ENCODE measurements at places on chromosomes 6 and 20.

GRCh38 chr6:20569000-20569610 is 34.8 kb downstream of the CDKAL1 start:
- DNase-seq: no peak

GRCh38 chr6:28875191-28875747 is 48.5 kb downstream of the TRIM27 start:
- peak; percentile 42 for DNase-seq

GRCh38 chr6:106363401-106364138 is 3.1 kb downstream of the CRYBG1 start:
- no peak for DNase-seq

DNA sequence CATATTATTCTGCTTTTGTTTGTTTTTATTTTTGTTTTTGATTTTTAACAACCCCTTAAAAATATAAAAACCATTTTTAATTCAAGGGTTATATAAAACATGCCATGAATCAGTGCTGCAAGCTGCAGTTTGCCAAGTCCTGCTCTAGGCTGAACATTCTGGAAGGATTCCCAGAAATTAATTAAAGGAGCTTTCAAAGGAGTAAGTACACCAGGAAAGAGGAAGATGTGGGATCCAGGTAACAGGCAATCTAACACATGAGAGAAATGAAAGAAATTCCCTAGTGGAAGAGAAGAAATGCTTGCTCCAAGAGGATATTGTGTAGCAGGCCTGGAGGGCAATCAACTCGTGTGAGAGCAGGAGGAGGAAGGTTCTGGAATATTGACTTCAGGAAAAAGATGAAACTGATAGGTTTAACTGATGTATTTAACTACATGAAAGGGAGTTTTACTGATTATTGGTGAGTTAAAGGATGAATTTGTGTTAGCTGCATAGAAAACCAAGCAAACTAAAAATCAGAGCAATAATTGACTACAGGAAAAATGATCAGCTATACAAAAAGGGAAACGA is 146.0 kb upstream of the PHACTR1 start:
- no peak for DNase-seq

- DNase-seq: no peak
These were observed 216.2 kb upstream of the ZNF217 start for GRCh38 chr20:53809728-53810365.

DNA sequence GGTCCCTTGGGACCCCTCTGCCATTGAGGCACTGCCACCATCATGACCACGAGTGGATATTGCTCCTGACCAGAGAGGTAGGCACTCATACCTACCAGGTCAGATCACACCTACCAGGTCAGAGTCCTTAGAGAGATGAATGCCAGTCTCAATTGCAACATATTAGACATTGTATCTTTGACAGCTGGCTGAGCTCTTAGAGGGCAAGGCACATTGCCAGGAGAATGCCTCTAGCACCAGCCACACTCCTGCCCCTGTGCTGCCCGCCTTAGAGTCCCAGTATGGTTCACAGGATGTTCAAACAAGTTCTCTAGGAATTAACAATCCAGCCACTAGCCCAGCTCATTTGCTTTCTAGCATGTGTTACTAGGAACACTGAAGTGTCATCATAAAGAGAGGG is 65.9 kb downstream of the TMEM244 start:
- DNase-seq: no peak

GRCh38 chr20:14711652-14712051 is 374.2 kb upstream of the FLRT3 start:
- DNase-seq: no peak

DNA sequence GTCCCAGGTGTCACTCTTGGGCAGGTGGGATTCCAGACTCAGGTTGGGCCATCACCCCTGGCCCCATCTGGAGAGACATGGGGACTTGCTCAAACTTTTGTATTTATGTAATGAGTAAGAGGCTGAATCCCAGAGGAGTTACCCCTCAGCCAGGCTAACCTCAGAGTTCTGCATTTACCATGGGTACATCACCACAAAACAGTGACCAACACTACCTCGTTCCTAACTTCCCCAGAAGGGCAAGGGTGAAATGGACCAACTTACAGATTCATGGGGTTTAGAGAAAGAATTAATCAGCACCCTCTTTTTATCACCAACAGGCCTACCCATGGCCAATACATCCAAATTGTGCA is 259.9 kb upstream of the MARCKS start:
- no peak for DNase-seq

DNA sequence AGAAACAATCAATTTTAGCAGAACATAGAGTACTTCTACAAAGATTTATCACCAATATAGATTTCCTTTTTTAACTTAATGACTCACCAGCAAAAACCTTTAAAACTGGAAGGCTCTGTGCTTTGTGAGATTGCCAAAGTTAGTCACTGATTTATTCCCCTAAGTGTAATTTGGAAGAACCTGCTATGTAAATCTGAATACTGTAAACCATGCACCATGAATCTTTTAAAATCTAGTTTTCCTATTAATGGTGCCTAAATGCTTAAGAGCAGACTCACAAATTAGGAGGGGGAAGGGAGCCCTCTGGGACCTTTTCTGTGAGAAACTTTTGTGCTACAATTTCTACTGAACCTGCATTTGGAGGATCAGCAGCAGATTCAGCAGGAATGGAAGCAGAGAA is 57.8 kb upstream of the PNRC1 start:
- no peak for DNase-seq

GRCh38 chr6:92848901-92849300 is 570.5 kb downstream of the EPHA7 start:
- no peak for DNase-seq

GRCh38 chr6:118968416-118968815 is 33.5 kb upstream of the MCM9 start:
- DNase-seq: peak; percentile 57

GRCh38 chr6:42257063-42257462 is 39.4 kb upstream of the MRPS10 start:
- DNase-seq: no peak

GRCh38 chr6:90604546-90604945 is 17.7 kb upstream of the MAP3K7 start:
- DNase-seq: no peak

DNA sequence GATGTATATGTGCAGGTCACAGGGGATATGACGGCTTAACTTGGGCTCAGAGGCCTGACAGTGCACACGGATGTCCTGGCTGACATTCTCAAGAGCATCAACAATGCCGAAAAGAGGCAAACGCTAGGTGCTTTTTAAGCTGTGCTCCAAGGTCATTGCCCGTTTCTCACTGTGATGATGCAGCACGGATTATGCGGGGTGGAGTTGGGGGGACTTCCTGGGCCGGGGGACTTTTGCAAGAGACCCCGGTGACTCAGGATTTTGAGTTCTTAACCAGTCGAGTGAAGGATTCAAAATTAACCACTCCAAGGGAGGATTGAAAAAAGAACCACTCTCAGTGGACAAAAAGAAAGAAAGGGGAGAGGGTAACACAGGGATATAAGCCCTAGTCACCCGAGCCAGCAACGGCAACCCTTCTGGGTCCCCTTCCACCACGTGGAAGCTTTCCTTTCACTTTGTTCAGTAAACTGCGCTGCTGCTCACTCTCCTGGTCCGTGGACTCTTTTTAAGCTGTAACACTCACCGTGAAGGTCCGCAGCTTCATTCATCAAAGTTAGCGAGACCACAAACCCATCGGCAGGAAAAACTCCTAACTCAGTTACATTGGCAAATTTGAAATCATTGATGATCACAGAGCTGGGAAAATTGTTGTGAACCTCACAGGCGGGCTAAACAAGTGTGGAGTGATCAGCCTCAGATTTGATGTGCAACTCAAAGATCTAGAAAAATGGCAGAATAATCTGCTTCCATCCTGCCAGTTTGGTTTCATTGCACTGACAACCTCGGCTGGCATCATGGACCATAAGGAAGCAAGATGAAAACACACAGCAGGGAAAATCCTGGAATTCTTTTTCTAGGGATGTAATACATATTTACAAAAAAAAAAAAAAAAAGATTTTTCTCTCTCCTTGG is 199.3 kb downstream of the ARID1B start:
- peak; percentile 45 for DNase-seq

DNA sequence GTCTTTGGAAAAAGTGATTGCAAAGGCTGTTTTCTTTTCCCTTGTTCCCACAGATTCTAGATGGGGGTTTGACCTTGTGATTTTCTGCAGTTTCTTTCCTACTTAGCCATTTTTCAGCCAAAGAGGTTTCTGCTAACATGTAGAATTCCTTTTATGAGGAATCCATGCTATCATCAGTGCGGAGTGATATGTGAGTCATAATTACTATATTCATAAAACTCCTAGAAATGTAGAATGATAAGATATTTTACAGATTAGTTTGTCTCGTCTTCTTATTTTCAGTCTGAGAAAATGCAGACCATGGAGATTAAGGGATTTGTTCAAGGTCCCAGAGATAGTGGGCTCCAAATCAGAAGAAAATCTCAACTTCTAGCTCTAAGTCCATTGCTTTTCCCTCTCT is 98.6 kb downstream of the KCNQ5 start:
- no peak for DNase-seq

DNA sequence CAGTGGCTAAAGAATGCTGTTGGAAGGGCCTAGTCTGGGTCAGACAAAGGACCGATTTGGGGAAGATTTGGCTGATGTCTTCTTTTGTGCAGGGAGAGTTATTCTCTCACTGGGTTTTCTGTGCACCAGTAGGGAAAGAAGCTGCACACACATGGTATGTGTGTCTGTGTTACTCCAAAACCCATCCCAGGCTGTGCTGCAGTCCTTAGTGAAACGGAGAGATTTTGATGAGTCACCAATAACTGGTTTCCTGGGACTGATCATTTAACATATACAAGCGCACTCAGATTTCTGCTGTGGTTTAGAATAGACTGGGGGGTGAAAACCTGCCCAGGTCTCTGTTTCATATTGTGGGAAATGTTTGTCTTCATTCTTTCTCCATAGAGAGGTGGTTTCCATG is 1049.8 kb downstream of the KIF16B start:
- no peak for DNase-seq

GRCh38 chr20:51810155-51811041 is 8.1 kb upstream of the SALL4 start:
- DNase-seq: peak; percentile 16

GRCh38 chr6:166465671-166466087 is 82.9 kb upstream of the MPC1 start:
- no peak for DNase-seq

DNA sequence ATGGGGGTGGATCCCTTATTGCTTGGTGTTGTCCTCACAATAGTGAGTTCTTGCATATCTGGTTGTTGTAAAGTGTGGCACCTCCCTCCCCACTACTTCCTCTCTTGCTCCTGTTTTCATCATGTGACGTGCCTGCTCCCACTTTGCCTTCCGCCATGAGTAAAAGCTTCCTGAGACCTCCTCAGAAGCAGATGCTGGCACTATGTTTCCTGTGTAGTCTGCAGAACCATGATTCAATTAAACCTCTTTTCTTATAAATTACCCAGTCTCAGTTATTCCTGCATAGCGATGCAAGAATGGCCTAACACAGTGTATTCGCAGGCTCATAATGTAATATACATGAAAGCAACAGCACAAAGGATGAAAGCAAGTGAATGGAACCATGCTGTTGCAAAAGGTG is 28.4 kb upstream of the ANKRD60 start:
- no peak for DNase-seq

DNA sequence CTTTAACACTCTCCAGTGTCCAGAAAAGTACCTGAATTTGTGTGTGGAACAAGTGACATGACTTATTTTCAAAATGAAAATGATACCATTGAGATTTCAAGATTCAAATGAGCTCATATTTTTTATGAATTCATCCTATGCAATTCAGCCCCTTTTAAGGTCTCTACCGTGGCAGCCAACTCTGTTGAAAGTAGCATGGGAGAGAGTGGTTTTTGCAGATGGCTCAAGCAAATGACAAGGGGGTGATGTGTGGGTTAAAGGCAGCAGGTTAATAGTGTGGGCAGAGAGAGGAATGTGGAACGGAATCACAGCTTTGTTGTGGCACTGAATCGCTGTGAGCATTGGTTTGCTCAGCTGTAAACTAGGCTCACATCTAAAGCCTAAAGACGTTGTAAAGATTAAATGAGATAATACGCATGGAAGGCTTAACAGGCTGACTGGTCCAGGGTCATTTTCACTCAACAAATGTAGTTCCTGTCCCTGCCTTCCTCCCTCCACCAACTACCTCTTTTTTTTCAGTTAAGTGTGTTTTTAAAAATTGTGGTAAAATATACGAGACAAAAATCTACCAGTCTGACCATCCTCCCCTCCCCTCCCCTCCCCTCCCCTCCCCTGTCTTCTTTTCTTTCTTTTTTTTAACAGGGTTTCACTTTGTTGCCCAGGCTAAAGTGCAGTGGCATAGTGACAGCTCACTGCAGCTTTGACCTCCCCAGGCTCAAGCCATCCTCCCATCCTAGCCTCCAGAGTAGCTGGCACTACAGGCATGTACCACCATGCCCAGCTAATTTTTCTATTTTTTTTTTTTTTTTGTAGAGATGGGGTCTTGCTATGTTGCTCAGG is 114.7 kb upstream of the ZNF217 start:
- peak; percentile 72 for DNase-seq

GRCh38 chr6:1047981-1048541 is 263.8 kb upstream of the FOXQ1 start:
- DNase-seq: no peak

- DNase-seq: no peak
These were observed 31.6 kb downstream of the VEGFA start for GRCh38 chr6:43801495-43802181.

- DNase-seq: no peak
These were observed 49.1 kb downstream of the DACT2 start for GRCh38 chr6:168270274-168271172.

DNA sequence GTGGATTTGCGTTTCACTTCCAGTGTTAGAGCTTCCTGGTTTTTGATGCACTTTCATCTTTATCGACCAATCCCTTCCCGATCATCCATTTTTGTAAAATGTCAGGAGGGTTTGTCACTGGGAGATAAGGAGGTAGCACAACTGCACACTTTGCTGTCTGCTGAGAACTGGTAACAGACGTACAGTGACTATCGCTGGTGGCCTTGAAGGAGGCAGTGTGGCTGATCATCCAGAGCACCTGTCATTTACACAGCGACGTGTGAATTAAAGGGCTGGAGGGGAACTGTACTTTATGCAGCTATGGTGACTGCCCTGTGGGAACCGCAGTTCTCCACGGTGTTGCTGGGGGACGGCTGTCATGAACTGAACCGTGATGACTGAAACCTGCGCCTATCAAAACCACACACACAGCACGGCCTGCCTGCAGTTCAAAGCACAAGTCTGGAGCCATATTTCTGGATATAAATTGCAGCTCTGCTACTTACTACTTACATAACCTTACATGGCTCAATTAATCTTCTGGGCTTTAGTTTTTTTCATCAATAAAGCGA is 50.0 kb downstream of the HUS1B start:
- no peak for DNase-seq

- DNase-seq: no peak
These were observed 8.0 kb downstream of the ECT2L start for GRCh38 chr6:138803861-138804260.

GRCh38 chr6:8108031-8108660 is 5.8 kb upstream of the EEF1E1 start:
- no peak for DNase-seq

GRCh38 chr6:41072836-41073202 is at the start of gene NFYA:
TSS of gene NFYA (plus strand) at chr6:41072974. CDS start at chr6:41079090, 6,116 bp downstream.
- no peak for DNase-seq

GRCh38 chr6:163413345-163414116 is 987 bp upstream of the QKI start:
- DNase-seq: peak; percentile 91

GRCh38 chr6:17393892-17394631 is 667 bp downstream of the CAP2 start:
- DNase-seq: no peak

Measured in NAMALWA (cell line).